Stromal cell of bone marrow (primary cell): ENCODE measurements at places on chromosomes 12 and 14.

DNA sequence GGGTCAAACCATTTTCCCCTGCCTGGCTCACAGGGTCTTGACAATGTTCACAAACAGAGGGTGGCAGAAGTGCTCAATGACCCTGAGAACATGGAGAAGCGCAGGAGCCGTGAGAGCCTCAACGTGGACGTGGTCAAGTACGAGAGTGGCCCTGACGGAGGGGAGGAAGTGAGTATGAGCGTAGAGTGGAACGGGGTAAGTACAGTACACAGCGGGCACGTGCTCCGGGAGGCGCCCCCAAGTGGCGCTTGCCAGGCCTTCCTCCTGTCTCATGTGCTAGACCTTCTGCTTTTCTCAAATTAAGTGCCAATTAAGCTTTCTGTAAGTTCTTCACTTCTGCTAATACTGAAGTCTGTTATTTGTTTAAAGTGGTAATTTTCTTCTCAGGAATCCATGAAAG lies 35.9 kb downstream of the XRCC3 start:
- no peak for DNase-seq

- no peak for DNase-seq
Observed at GRCh38 chr12:45296046-45296586, 80.2 kb downstream of the ANO6 start.

DNA sequence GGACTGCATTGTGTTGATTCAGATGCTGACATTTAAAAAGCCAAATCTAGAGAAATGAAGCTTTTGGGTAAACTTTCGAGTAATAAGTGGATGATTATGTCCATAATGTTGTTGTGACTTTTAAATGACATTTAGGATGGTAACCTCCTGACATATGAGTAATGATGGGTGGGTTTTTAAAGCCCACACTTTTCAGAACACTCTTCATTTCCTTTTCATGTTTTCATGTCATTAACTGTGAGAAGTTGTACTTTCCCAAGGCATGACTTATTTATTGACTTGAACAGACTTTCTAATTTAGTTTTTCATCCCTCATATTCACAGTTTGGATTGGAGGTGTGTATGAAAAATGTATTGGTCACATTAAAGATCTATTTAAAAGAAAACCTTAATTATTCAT lies 35.5 kb downstream of the RGS6 start:
- DNase-seq, result no peak

- DNase-seq, result no peak
Observed at GRCh38 chr12:49161092-49161795, 27.6 kb downstream of the TUBA1A start.

DNA sequence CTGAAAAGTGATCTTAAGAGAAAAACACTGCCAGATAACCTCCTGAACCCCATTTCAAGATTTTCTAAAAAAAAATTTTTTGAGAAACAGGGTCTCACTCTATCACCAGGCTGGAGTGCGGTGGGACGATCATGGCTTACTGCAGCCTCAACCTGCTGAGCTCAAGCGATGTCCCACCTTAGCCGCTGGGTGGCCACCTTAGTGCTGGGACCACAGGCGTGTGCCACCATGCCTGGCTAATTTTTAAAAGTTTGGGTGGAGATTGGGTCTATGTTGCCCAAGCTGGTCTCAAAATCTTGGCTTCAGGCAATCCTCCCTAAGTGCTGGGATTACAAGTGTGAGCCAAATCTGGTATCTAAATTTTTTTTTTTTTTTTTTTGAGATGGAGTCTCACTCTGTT lies 3.4 kb downstream of the PNMA1 start:
- DNase-seq, result no peak

DNA sequence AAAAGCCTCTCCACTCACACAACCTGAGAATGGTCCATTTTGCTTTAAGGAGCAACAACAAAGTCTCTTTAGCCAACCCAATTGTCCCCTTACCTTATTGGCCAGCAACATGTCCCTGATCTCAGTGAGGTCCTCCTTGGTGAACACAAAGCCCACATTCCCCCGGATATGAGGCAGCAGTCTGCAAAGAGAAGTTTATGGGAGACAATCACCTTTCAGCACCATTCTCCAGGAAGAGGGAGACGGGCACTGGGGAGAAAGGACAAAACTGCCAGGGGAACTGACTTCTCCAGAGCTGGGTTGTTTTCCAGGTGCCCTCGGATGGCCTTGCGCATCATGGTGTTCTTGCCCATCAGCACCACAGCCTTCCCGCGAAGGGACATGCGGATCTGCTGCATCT lies 1.9 kb downstream of the RPLP0 start:
- DNase-seq, result no peak

- DNase-seq, result peak; percentile 30
Observed at GRCh38 chr12:87793131-87793530, 236.1 kb downstream of the C12orf50 start.

- no peak for DNase-seq
Observed at GRCh38 chr14:97709552-97709951, 912.4 kb downstream of the VRK1 start.
